Smooth muscle cell of the brain vasculature (primary cell): ENCODE measurements at places on chromosomes 5 and 9.

GRCh38 chr9:33306037-33306436, 15.7 kb downstream of the NFX1 start:
- no peak for DNase-seq

DNA sequence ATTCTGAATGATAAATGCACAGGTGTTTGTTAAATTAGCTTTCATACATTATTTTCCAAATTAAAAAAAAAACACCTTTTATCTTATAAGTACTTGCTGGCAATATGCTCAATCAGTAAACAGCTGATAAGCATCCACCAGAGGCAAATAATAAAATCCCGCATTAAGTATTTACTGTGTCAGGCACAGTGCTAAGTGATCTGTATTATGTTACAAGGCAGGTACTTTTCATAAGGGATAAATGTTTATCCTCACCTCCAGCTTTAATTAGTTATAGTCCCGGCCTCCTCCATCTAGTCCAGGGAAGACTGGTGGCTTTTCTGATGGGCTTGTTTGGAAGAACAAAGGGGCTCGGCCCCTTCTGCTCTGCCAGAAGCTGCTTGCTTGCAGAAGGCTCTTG, 40.1 kb downstream of the PFDN1 start:
- DNase-seq, result no peak

DNA sequence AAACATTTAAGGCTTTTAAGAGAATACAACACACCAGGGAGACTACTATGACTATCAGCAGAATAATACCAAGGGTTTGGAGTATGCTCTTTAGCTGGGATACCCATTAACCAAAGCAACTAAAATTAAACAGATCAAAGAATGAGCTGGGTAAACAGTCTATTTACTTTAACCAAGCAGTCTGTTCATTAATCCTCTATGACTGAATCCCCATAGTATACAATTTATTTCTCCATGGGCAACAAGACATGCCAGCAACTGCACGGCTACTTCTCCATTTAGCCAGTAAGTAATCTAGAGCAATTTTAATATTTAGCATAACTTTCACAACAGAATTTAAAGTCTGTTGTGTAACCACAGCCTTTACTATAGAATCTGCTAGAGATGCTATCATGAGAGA, 77.6 kb downstream of the CDO1 start:
- DNase-seq, result no peak

- no peak for DNase-seq
Measured at GRCh38 chr5:62496876-62497275, 81.7 kb upstream of the LRRC70 start.

GRCh38 chr9:93064392-93065134, 6.1 kb downstream of the SUSD3 start:
- DNase-seq, result no peak

- no peak for DNase-seq
Measured at GRCh38 chr5:63323926-63324325, 638.3 kb downstream of the HTR1A start.

- no peak for DNase-seq
Measured at GRCh38 chr9:77907585-77907984, 124.0 kb downstream of the GNAQ start.

DNA sequence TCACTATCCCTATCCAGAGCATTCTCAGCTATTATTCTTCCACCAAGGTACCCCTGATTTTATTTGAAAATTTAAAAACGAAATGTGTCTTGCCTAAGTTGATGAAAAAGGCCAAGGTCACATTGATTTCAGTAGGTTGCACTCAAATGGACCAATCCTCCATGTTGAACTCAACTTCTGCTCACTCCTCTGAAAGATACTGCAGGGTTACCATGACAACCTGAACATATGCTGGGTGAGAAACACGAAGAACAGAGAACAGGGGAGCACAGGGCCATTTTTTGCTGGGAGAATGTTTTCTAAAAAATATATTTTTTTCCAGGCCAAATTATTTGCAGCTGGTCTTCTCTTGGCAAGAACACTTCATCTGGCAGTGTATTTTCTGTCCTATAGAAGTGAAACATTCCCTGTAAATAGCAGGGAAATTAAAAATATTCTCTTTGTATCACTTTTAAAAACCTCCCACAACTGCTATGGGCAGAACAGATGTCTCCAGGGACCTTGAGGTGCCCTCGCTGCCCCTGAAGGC, 215.9 kb downstream of the NXNL2 start:
- no peak for DNase-seq

- no peak for DNase-seq
Measured at GRCh38 chr5:78568212-78568611, 80.4 kb downstream of the LHFPL2 start.

- DNase-seq, result no peak
Measured at GRCh38 chr9:133056533-133056932, 5.2 kb upstream of the CEL start.

DNA sequence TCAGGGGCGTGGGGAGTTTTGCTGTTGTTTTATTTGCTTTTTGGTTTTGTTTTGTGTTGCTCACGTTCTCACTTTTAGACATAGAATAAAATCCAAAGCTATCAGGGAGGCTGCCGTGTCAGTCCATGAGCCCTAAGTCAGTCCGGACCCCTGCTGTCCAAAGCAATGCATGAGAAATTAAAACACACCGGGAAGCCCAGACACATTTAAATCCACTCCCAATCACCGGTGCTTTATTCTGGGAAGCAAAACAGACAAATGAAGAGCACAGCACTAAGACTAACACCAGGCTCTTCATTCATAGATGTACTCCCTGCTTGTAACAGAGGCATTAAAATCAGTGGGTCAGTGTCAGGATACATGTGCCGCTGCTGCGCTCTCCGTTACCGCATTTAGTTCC, 180.9 kb downstream of the IRX2 start:
- no peak for DNase-seq

- no peak for DNase-seq
Measured at GRCh38 chr5:14348142-14348541, 205.0 kb downstream of the TRIO start.

- no peak for DNase-seq
Measured at GRCh38 chr5:151162776-151163175, 5.2 kb upstream of the ANXA6 start.

DNA sequence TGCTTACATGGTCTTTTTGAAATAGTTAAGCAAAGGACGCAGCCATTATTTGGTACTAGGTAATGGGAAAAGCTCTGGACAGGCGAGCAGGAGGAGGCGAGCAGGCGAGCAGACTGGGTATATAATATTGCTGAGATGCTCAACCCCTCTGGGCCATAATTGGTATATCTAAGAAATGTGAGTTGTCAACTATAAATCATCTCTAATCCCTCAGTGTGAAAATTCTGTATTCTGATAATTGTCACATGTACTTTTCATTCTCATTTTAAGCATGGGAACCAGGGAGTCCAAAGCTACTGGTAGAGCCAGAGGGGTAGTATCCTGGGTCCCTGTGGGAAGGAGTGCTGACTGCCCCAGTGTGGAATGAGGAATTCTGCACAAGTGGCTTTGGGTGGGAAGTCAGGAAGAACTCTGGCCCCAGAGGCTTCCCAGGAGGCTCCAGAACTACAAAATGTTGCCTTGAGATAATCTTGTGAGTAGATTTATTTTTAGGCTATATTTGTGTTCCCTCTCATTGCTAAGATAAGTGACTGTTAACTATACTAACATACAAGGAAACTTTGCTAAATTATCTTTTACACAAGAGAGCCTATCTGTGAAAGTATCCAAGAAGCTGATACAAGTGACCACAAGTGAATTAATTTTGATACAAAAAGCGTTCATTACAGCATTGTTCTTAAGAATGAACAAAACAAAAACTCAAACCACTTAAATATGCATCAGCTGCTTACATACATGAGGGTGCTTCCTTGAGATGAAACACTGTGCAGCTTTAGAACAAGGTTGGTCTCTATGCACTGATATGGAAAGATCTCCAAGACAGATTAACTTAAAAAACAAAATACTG, 70.5 kb upstream of the TNFAIP8 start:
- no peak for DNase-seq

GRCh38 chr5:80238778-80239679, 16.8 kb downstream of the SERINC5 start:
- DNase-seq, result no peak

DNA sequence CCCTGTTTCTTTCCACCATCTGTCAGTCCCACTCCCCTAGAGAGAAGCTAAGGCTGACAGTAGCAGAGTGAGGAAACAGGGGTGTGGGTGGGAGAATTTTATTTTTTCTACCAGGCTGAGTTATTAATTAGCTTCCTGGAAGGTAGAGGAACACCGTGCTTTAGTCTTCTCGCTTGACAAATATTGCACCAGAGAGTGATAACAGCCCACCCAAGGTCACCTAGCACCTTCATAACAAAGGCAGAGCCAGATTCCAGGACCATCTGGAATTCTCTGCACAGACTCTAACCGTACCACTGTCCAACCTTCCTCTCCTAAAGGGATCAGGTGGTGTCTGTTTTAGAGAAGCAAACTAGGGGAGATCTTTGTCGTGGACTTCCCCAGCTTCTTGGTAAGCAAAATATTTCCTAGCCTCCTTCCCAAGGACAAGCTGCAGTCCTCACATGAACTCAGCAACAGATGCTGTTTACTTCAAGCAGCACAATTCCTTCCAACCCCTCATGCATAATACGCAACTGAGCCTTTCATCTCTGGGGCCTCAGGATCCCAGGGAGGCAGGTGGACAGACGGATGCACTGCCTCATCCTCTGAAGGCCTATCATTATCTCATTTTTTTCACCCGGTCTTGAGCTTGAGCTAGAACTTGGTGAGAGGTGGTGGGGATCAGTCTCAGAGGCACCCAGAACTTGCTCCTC, 308.7 kb upstream of the BRINP1 start:
- DNase-seq, result no peak

- DNase-seq, result no peak
Measured at GRCh38 chr5:173139631-173140030, 4.7 kb upstream of the BNIP1 start.

DNA sequence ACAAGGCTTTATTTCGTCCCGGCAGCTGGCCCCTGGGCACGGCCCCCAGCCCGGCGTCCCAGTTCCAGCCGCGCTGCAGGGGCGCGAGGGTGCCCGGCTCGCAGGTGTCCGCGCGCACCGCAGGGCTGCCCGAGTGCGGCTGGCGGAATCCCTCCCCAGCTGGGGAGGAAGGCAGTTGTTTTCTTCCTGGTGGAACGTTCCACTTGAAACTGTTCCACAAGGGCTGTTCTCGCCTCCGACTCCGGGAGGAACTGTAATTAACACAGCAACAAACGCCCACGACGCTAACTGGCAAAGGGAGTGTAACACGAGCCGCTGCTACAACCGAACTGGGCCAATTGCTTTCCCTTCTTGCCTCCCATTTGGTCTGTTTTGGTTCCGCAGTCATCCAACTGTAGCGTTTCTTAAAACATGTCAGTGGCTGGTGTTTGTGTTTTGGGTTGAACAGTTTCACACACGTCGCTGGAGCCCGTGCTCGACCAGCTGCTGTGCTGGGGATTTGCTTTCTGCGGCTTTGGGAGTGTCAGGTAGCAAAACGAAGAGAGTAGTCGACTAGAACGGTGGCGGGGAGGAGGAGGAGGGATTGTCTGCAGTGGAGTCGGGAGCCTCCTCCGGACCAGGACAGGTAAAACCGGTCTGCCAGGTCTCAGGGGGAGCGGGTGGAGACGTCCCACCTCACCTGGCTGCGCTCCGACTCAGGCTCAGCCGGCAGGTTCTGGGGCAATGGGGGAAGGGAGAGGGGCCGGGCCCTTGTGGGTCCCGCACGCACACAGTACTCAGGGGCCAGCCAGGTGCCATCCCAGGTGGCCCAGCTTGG, 131.6 kb upstream of the NIPBL start:
- DNase-seq, result no peak

- DNase-seq, result no peak
Measured at GRCh38 chr9:126617003-126617822, 3.5 kb downstream of the LMX1B start.

DNA sequence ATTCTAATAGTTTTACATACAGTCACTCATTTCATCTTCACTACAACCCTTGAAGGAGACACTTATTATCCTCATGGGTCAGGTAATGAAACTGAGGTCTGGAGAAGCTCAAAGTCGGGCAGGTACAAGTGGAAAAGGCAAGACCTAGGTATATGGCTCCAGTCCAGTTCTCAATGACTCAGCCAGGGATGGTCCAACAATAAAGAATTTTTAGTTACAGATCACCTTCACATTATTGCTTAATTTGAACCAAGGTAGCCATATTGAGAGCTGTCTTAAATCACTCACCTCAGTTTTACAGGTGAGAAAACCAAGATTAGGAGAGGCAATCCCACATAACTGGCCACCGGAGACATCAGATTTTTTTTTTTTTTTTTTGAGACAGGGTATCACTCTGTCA, 55.4 kb downstream of the PTPN3 start:
- no peak for DNase-seq

DNA sequence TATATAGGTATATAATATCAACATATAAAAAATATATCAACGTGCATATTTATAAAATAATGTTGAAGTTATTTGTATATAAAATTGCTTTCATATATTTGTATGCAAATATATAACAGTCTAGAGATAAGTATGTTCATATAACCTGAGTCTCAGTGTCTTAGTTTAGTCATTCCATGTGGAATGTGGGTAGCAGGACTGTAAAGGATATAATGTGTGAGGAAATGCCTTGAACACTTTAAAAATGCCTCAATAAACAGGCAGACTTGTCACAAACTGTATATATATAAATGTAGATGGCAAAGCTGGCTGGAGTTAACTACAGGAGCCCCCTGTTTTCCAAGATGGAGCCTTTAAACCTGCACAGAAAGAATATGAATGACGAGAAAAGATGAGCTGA, 48.4 kb downstream of the CCDC125 start:
- no peak for DNase-seq

DNA sequence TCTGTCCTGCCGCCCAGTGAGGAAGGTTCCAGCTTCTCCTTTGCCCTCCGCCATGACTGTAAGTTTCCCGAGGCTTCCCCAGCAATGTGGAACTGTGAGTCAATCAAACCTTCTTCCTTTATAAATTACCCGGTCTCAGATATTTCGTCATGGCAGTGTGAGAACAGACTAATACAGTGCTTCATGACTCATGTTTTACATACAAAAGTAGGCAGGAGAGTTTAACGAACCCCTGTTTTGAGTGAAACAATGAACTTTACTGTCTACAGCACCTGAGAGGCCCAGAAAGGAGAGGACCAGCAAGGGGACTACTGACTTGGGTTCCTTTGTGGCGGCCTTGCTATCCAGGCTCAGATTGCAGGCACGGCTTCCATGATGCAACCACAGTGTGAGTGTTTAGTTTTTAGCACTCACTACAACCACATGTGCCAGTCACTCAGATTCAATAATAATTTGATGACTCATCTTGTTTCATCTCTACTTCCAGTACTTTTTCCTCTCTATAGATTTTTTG, 139.1 kb upstream of the CLINT1 start:
- no peak for DNase-seq

GRCh38 chr5:170311511-170312300, 14.1 kb upstream of the LCP2 start:
- DNase-seq, result no peak

DNA sequence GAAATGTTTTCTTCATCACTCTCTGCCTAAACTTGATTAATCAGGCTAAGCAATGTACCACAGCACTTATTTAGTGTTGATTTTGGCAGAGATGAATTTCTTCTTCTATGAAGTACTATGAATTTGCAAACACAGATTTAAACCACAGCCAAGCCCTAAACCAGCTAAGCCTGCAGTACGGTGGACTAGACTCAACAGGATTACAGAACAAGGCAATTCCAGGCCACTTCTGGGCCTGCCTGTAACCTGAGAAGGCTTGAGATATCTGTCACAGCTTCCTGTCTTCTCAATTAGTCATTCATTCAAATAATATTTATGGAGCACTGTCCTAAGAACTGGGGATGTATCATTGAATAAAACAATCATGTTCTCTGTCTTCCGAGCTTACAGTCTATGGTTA, 32.4 kb upstream of the CAST start:
- peak; percentile 43 for DNase-seq

GRCh38 chr5:59538750-59539121, 354.8 kb downstream of the PDE4D start:
- DNase-seq, result no peak

- no peak for DNase-seq
Measured at GRCh38 chr9:89579741-89580385, 24.9 kb upstream of the GADD45G start.
